ENCODE measurements at places on chromosomes 4 and X.

DNA sequence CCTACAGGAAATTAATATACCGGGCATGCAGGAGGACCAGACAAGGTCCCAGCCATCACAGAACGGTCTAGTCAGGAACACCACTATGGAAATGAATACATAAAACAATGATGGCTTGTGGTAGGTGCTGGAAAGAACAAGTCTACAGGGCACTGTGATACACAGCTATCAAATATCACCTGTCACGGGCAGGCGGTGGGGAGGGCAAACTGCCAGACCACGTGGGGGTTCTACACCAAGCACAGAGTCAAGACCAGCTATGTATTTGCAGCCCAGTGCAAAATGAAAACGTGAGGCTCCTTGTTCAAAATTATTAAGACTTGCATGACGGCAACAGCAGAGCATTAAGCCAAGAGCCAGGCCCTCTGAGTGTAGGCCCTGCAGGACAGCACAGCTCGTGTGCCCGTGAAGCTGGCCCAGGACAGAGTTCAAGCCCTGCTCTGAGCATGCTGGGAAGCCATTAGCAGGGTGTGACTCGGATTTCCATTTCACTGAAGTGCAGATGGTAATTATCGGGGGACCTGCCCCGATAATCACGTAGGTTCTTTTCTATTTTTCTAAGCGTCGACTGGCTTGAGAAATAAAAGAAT lies 83.6 kb downstream of the JAKMIP1 start:
- no peak for DNase-seq

GRCh38 chr4:81622028-81622427 lies 150.3 kb upstream of the RASGEF1B start:
- DNase-seq, result no peak

- DNase-seq, result peak; percentile 10
Measured at GRCh38 chrX:91414713-91415112, 19.9 kb upstream of the PABPC5 start.

DNA sequence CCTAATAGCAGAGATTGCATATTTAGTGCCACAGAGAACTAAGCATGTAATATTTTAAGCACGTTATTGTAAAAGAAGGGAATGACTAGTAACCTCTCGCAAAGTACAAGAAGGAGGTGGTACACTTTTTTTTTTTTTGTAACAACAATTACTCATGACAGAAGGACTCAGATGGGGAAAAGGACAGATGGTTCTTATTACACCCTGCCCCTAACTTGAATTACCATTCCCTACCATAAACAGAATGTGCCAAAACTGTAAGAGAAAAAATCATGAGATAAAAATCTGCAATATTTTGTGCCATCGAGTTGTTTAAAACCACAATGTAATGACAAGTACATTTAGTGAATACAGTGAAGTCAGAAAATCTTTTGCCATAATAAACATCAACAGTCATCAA lies 33.0 kb upstream of the RAPGEF2 start:
- no peak for DNase-seq

DNA sequence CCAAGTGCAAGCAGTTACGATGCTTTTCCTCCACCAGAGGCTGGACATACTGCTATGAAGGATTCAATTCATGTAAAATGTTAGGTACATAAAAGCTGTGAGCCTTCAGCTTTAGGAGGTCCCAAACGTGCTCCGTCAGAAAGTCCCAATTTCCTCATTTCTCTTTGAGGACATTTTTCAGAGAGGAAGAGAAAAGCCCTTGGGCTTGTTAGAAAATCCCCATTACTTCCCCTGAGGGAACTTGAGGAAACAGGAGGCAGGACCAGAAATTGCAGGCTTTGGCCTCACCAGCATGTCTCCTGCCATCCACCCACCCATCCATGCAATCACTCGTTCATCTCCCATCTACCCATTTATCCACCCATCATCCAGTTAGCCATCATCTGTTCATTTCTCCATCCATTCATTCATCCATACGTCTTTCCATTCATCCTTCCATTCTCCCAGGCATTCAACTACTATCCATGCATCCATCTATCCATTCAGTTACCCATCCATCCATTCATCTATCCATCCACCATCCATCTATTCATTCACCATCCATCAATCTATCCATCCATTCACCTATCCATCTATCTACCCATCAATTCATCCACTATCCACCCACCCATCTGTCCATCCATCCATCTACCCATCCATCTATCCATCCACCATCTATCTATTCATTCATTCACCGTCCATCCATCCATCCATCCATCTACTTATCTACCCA lies 223.5 kb downstream of the AFAP1 start:
- no peak for DNase-seq

GRCh38 chr4:23455456-23456158 lies 434.2 kb downstream of the PPARGC1A start:
- DNase-seq, result peak; percentile 23

- no peak for DNase-seq
Measured at GRCh38 chr4:80036949-80037685, 35.9 kb downstream of the ANTXR2 start.

GRCh38 chr4:1315306-1315705 lies 25.6 kb downstream of the MAEA start:
- DNase-seq, result no peak

- DNase-seq, result no peak
Measured at GRCh38 chr4:121219227-121219626, 55.1 kb upstream of the TNIP3 start.

- DNase-seq, result peak; percentile 28
Measured at GRCh38 chr4:39621582-39621981, 17.1 kb downstream of the SMIM14 start.

GRCh38 chrX:47690175-47690574 lies 31.2 kb upstream of the UXT start:
- DNase-seq, result peak; percentile 11

- no peak for DNase-seq
Measured at GRCh38 chr4:184387351-184387750, 87.0 kb downstream of the IRF2 start.

GRCh38 chr4:105061731-105062130 lies 84.9 kb upstream of the TET2 start:
- peak; percentile 80 for DNase-seq

- peak; percentile 14 for DNase-seq
Measured at GRCh38 chr4:116180157-116180601, 905.2 kb downstream of the TRAM1L1 start.
